ENCODE measurements at places on chromosomes 4 and X. TPM values are rescaled to one million over a fixed set of nuclear protein-coding genes. Genes with fewer than 3 reads are reported as not detected.

CASP3 gene
- total RNA-seq, result 56.1 TPM

XAGE2 gene
- total RNA-seq, result not detected

DGKQ gene
- total RNA-seq, result 16.9 TPM

MYOZ2 gene
- total RNA-seq, result not detected

SPANXB1 gene
- total RNA-seq, result 0.65 TPM

TAF7L gene
- 1.3 TPM for total RNA-seq

- DNase-seq, result no peak
Measured at GRCh38 chrX:134624046-134624430, 34.2 kb downstream of the PLAC1 start.

GRCh38 chr4:89070041-89070440 is 13.1 kb upstream of the FAM13A start:
- DNase-seq, result no peak

- DNase-seq, result no peak
Measured at GRCh38 chr4:106034751-106035150, 139.5 kb downstream of the NPNT start.

DNA sequence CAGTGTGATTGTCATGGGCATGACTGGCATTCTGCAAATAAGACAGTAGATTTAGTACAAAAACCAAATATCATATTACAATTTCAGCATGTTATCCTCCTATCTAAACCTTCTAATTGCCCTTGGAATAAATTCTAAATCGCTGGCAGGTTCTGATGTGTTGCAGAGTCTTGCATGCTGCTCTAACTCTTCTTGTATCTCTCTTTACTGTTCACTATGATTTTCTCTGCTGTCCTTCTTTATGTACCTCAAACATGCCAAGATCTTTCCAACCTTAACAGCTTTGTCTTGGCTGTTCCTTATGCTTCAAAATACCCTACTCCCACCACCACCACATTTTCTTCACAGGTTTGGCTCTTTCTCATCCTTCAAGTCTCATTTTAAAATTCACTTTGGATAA is 43.0 kb upstream of the KCNIP4 start:
- no peak for DNase-seq

- DNase-seq, result no peak
Measured at GRCh38 chrX:99820197-99820596, 589.9 kb downstream of the PCDH19 start.

GRCh38 chr4:26071688-26072087 is 157.7 kb downstream of the SMIM20 start:
- DNase-seq, result no peak

- DNase-seq, result no peak
Measured at GRCh38 chrX:55099162-55099561, 10.3 kb downstream of the PAGE2 start.

GRCh38 chr4:31530555-31530954 is 810.4 kb downstream of the PCDH7 start:
- no peak for DNase-seq

DNA sequence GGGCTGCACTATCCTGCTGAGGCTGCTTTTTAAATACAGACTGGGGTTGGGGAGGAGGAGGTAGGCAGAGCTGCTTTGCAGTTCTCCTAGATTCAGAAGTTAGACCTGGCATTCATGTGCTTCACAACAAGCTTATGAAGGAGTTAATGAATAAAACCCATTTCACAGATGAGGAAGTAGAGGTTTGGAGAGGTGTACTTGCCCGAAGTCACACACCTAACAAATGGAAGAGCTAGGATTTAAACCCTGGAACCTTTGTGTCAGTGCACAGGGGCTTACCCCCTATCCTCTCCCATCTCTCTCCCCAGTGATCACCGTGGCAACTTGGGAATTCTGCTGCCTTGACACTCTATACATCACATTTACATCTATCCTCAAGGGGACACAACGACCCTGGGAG is 3.6 kb upstream of the MTM1 start:
- DNase-seq, result no peak

Data from epithelial cell of proximal tubule (primary cell).